IPS DF 6.9 (cell line): ENCODE measurements at places on chromosomes 11 and 22.

DNA sequence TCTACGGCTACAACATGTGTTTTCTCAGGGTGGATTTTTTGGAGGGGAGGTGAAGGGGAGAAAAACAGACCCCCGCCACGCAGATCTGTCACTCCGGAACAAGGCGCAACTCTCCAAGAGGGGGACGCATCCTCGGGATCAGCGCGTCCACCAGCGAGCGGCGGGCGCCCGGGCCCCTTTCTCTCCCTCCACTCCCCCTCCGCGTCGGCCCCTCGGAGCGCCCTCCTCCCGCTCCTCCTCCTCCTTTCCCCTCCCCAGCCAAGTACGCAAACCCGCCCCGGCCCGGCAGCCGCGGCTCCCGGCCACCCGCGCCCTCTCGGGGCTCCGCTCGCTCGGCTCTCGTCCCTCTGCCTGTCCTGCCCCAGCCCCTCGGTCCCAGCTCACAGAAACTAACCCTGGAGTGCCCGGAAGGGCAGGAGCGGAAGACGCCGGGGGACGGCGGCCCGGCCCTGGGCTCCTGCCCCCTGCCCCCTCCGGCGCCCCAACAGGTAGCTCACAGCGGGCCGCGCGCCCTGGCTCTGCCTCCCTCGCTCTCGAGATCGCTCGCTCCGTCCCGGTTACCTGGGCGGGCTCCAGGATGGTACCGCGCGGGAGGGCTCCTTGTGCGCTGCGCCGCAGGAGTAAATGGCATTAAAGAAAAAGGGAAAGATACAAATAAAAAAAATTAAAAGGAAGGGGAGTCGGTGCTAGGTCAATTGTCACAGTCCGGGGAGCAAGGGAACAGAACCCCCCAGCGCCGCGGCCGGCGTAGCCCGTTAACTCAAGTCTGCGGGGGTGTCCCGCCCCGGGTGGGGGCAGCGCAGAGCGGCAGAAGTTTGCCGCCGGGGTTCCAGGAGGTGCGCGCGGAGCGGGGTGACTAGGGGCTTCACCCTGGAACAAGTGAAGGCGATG is 131.4 kb upstream of the C11orf58 start:
- H3K4me3 ChIP-seq, result peak overlapping the region; percentile 4; the same call in 1 of the 2 replicates
- H3K27ac ChIP-seq, result no peak overlapping the region
- H3K4me1 ChIP-seq, result peaks cover 5% of the 10 kb centered on the region; the same call in 1 of the 2 replicates
- no peaks in the 10 kb centered on the region; the same call in 1 of the 2 replicates for H3K36me3 ChIP-seq

GRCh38 chr11:67631411-67631810 is 1.7 kb upstream of the NUDT8 start:
- no peak overlapping the region for H3K4me3 ChIP-seq
- no peaks in the 10 kb centered on the region for H3K36me3 ChIP-seq
- H3K27me3 ChIP-seq, result no peaks in the 10 kb centered on the region
- no peak overlapping the region for H3K27ac ChIP-seq
- DNase-seq, result no peak
- peaks cover 8% of the 10 kb centered on the region for H3K4me1 ChIP-seq

- no peaks in the 10 kb centered on the region for H3K27me3 ChIP-seq
- no peak overlapping the region for H3K4me3 ChIP-seq
- no peak overlapping the region for H3K27ac ChIP-seq
- no peaks in the 10 kb centered on the region for H3K36me3 ChIP-seq
Observed at GRCh38 chr11:44450295-44450932, 115.0 kb upstream of the CD82 start.

DNA sequence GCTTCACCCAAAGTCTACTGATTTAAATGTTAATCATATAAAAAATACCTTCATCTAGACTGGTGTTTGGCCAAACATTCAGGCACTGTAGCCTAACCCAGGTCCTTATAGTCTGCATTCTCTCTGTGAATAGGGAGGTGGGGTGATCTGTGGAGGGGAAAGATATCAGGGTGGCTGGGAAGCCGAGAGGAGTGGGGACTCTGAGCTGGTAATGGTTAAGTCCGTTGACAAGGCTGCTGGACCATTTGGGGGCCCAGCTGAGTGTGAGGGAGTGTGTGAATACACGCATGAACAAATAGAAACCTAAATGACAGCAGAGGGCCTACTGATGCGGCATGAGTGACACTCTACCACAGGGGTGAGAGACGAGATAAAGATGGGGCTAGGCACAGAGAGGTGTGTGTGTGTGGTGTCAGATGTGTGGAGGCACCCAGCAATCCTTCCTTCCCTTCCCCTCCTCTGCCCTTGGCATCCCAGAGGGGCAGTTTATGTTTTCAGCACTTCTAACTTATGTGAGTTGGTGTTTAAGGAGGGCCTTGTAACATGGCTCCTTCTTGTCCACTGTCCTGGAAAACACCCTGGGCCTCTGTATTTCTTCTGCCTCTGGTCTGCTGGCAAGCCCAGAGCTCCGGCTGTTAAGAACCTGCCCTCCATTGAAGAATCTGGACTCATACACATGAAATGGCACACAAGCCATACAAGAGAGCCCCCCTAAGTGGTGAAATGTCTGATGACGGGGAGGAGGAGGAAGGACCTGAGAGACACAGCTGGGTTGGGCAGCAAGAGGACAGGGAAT is 249.1 kb upstream of the TBCEL start:
- DNase-seq, result no peak
- H3K4me1 ChIP-seq, result peaks cover 13% of the 10 kb centered on the region
- no peak overlapping the region for H3K4me3 ChIP-seq

- H3K36me3 ChIP-seq, result no peaks in the 10 kb centered on the region
- H3K4me3 ChIP-seq, result no peak overlapping the region
- no peak for DNase-seq
- no peak overlapping the region for H3K27ac ChIP-seq
- no peaks in the 10 kb centered on the region for H3K4me1 ChIP-seq
Observed at GRCh38 chr11:45045683-45046471, 95.2 kb upstream of the TP53I11 start.

DNA sequence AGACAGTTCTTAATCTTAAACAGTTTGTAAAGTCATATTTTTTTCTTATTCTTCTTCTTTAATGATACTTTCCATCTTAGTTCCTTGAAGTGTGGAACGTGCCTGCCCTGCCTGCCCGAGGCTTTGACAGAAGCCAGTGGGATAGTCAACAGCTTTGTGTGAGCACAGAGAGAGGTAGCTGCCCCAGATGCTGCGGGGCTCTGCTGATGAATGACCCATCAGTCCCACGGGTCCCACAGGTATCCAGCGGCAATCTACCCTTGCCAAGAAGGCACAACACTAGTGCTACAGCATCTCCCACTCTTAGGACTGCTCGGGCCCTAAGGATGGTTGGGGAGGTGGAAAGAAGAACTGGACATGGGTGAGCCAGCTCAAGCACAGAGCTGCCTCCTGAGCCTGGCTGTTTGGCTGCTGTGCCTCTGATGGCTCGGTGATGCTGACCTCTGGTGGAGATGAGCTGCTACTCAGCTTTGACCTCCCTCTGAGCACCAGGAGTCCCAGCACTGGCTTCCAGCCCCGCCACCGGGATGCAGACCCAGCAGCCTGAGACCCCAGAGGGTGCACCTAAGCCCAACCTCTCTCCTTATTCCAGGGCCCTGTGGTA is 11.8 kb upstream of the APLNR start:
- H3K4me3 ChIP-seq, result no peak overlapping the region
- DNase-seq, result peak; percentile 79

DNA sequence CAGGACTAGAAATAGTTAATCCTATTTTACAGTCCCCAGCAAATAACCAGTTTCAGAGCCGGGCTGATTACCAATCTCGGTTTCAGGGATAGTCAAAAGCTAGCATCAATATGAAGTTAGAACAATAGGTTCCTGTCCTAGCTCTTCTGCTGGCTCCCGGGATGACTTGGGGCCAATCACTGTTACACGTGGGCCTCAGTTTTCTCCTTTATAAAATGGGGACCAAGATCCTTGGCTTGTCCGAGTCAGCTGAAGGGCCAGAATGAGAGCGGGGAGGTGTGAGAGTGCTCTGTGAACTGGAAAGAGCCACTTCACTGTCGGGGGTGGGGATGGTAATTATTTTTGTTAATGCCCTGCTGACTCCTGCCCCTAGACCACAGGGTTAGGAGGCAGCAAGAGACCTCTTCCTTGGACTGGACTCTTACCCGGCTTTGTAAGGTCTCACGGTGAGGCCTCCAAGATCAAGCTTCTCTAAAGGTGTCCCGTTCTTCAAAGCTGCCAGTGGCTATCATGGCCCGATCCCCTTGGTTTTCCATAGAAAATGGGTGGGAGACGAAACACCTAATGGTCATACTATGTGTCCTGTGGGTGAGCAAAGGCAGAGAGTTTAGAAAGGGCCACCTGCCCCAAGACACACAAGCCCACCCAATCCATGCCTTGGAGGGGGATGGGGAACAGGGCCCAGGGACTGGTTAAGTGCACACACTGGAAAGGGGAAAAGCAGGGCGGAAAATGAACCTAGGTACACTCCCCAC is 1.4 kb downstream of the UCP2 start:
- H3K27me3 ChIP-seq, result no peaks in the 10 kb centered on the region
- peaks cover 29% of the 10 kb centered on the region for H3K36me3 ChIP-seq
- no peak for DNase-seq
- H3K4me1 ChIP-seq, result peaks cover 4% of the 10 kb centered on the region; the same call in 1 of the 2 replicates

- no peaks in the 10 kb centered on the region; the same call in 1 of the 2 replicates for H3K36me3 ChIP-seq
- no peaks in the 10 kb centered on the region for H3K27me3 ChIP-seq
- H3K4me1 ChIP-seq, result no peaks in the 10 kb centered on the region
Observed at GRCh38 chr11:3196161-3197043, 22.2 kb downstream of the MRGPRG start.

- H3K4me1 ChIP-seq, result peaks cover 3% of the 10 kb centered on the region; the same call in 1 of the 2 replicates
- no peaks in the 10 kb centered on the region for H3K27me3 ChIP-seq
- DNase-seq, result no peak
- no peak overlapping the region for H3K4me3 ChIP-seq
- no peak overlapping the region for H3K27ac ChIP-seq
- no peaks in the 10 kb centered on the region for H3K36me3 ChIP-seq
Observed at GRCh38 chr11:126182787-126183445, 28.5 kb downstream of the RPUSD4 start.

- H3K27me3 ChIP-seq, result peaks cover 14% of the 10 kb centered on the region
- H3K4me3 ChIP-seq, result no peak overlapping the region
- no peak overlapping the region for H3K27ac ChIP-seq
- DNase-seq, result no peak
- H3K4me1 ChIP-seq, result peaks cover 3% of the 10 kb centered on the region; the same call in 1 of the 2 replicates
- no peaks in the 10 kb centered on the region for H3K36me3 ChIP-seq
Observed at GRCh38 chr11:2583605-2583958, 116.2 kb downstream of the KCNQ1OT1 start.

DNA sequence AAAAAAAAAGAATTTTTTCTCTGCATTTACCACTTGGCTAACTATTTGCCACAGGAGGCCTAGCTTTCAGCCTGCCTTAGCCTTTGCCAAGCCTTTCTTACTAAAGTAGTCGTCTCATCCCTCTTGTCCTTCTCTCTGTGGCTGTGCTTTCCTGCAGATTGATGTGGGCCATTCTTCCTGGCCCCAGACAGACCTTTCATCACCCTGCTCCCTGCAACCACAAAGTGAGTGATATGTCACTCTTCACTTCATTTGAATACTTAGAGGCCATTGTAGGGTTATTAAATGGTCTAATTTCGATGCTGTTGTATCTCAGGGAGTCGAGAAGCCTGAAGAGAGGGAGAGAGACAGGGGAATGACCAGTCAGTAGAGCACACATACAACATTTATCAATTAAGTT is 37.6 kb downstream of the ART5 start:
- no peaks in the 10 kb centered on the region for H3K4me1 ChIP-seq
- no peak for DNase-seq
- no peaks in the 10 kb centered on the region for H3K27me3 ChIP-seq
- no peak overlapping the region for H3K27ac ChIP-seq
- no peak overlapping the region for H3K4me3 ChIP-seq
- H3K36me3 ChIP-seq, result no peaks in the 10 kb centered on the region

DNA sequence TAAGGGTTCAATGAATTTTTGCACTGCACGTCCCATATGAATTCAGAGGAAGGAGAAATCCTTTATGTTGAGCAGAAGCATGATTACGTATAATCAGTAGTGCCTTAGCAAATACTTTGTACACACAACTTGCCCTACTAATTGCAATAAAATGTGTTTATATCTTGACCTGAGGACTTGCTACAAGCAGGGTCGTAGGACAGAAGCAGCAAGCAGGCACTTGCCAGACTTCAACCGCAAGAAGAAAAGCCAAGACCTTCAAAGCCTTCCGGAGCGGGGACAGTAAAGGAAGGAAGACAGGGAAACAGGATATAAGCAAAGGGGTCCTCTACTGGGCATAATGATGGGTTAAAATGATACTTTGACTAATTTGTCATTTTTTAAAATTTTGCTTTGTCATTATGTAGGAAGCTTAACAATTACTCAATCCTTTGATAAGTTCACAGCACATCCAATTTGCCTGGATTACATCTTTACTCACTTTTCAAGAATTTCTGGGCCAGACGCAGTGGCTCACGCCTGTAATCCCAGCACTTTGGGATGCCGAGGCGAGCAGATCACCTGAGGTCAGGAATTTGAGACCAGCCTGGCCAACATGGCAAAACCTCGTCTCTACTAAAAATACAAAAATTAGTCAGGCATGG is 23.2 kb upstream of the UBASH3B start:
- no peaks in the 10 kb centered on the region for H3K4me1 ChIP-seq
- H3K27me3 ChIP-seq, result no peaks in the 10 kb centered on the region
- no peak for DNase-seq
- H3K4me3 ChIP-seq, result no peak overlapping the region
- H3K36me3 ChIP-seq, result no peaks in the 10 kb centered on the region
- no peak overlapping the region for H3K27ac ChIP-seq

DNA sequence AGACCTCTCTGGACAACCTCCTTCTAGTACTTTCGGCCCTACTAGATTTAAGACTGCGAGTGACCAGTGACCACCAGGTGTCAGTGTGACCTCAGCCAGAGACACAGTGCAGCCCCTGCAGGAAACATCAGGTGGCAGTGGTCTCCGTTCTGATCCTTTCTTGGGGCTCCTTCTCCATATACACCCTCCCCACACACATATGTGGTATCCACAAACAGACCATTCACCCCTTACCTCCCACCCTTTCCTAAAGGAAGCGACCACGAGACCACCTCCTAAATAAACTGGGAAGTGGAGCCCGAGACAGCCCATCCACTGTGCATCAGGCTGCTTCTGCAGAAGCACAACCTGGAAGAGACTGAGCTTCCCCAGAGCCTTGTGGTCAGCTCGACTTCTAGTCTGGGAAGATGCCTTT is 38.5 kb upstream of the CYP2D6 start:
- peaks cover 2% of the 10 kb centered on the region; the same call in 1 of the 2 replicates for H3K4me1 ChIP-seq
- peak; percentile 64 for DNase-seq
- H3K36me3 ChIP-seq, result 0 out of 2 replicates have a peak, but pooled peaks cover 2% of the 10 kb centered on the region
- no peaks in the 10 kb centered on the region for H3K27me3 ChIP-seq
- no peak overlapping the region for H3K4me3 ChIP-seq

GRCh38 chr11:76266286-76267100 is 60.2 kb upstream of the WNT11 start:
- H3K27me3 ChIP-seq, result no peaks in the 10 kb centered on the region
- no peaks in the 10 kb centered on the region for H3K36me3 ChIP-seq
- H3K27ac ChIP-seq, result no peak overlapping the region
- H3K4me1 ChIP-seq, result no peaks in the 10 kb centered on the region
- DNase-seq, result no peak

GRCh38 chr11:12414611-12415010 is 37.2 kb downstream of the PARVA start:
- peaks cover 2% of the 10 kb centered on the region for H3K4me1 ChIP-seq
- H3K27ac ChIP-seq, result no peak overlapping the region
- H3K36me3 ChIP-seq, result no peaks in the 10 kb centered on the region
- no peaks in the 10 kb centered on the region for H3K27me3 ChIP-seq
- H3K4me3 ChIP-seq, result no peak overlapping the region

GRCh38 chr11:36718451-36718850 is 120.4 kb upstream of the RAG2 start:
- H3K27me3 ChIP-seq, result peaks cover 7% of the 10 kb centered on the region
- no peak overlapping the region for H3K4me3 ChIP-seq
- H3K27ac ChIP-seq, result no peak overlapping the region
- no peaks in the 10 kb centered on the region for H3K36me3 ChIP-seq
